ENCODE measurements at places on chromosomes 7 and 10. TPM values are rescaled to one million over a fixed set of nuclear protein-coding genes. Genes with fewer than 3 reads are reported as not detected.

DNA sequence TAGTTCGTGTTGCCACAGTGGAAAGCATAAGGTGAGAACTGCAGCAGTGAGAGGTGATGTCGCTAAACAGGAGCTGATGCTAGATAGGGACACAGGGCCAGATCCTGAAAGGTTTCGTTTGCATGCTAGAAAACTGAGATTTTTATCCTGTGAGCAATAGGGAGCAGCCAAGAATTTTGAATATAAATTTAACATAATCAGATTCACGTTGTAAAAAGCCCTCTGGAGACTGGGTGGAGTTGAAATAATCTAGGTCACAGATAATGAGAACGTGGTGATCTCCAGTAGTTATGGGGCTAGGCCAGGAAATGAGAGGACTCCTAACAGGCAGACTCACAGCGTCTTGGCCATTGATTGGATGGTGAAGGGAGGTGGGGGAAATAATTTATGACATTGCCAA lies 92.1 kb upstream of the IMMP2L start:
- no peak overlapping the region for H3K27ac ChIP-seq
- H3K27me3 ChIP-seq, result no peaks in the 10 kb centered on the region
- no peaks in the 10 kb centered on the region for H3K4me1 ChIP-seq

DNA sequence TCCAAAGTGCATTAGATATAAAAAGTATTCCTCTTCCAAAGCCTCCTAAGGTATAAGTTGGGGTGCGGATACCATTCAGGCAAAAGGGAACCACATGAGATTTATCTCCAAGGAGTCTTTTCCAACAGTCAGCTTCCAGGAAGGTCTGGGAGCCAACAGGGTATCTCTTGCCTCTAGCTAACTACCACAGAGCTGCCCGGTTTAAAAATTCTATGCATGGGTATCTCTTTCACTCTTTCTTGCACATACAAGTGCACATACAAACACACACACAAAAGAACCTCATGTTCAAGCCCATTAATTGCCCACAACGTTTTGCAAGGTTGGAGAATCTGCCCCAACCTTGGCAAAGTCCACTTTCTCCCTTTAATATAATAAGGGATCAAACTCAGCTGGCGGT lies 80.7 kb downstream of the CDK6 start:
- no peaks in the 10 kb centered on the region for H3K4me1 ChIP-seq
- H3K4me3 ChIP-seq, result no peak overlapping the region
- H3K27ac ChIP-seq, result no peak overlapping the region
- H3K27me3 ChIP-seq, result no peaks in the 10 kb centered on the region
- no peak for DNase-seq

DNA sequence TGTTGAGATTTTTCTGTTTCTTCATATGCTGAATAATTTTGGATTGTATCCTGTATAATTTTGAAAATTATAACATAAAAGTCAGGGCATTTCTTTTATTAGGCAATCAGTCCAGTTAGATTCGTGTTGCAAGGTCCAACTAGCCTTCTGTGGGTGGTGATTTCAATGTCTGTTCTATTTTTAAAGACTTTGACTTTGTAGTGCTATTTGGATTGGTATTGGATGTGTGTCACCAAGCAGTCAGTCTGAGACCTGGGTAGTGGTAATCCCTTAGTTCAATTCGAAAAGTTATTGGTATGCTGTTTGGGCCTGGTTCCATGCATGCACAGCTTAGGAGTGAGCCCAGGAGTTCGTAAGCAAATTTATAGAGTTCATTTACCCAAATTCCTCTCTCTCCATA lies 82.2 kb downstream of the EPDR1 start:
- no peaks in the 10 kb centered on the region for H3K27me3 ChIP-seq
- no peaks in the 10 kb centered on the region for H3K36me3 ChIP-seq
- no peaks in the 10 kb centered on the region for H3K4me1 ChIP-seq
- H3K27ac ChIP-seq, result no peak overlapping the region

- H3K4me3 ChIP-seq, result no peak overlapping the region
- no peak for DNase-seq
- H3K27ac ChIP-seq, result no peak overlapping the region
These were observed 27.7 kb downstream of the AGAP4 start for GRCh38 chr10:45819552-45819951.

GRCh38 chr10:1310271-1310789 lies 254.1 kb downstream of the WDR37 start:
- no peak overlapping the region for H3K27ac ChIP-seq
- no peak for DNase-seq
- H3K4me1 ChIP-seq, result no peaks in the 10 kb centered on the region
- H3K27me3 ChIP-seq, result no peaks in the 10 kb centered on the region
- H3K4me3 ChIP-seq, result no peak overlapping the region

- no peaks in the 10 kb centered on the region for H3K36me3 ChIP-seq
- DNase-seq, result no peak
- no peak overlapping the region for H3K27ac ChIP-seq
- H3K4me3 ChIP-seq, result no peak overlapping the region
- H3K27me3 ChIP-seq, result no peaks in the 10 kb centered on the region
These were observed 39.0 kb upstream of the EMX2 start for GRCh38 chr10:117503244-117504205.

DNA sequence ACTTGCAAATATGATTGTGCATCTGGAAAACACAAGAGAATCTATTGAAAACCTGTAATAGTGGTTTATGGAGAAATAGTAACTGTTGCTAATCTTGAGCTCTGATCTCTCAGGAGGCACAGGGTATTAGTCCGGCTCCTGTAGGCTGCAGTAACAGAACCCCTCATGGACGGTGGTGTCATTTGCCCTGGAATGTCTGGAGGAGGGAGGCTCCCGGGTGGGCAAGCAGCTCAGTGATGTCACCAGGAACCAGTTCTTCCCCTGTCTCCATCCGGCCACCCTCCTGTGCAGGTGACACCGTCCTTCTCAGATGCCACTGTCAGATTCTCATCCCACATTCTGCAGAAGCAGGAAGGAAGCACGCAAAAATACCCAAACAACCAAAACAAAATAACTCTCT lies 29.3 kb downstream of the INPP5A start:
- H3K27me3 ChIP-seq, result no peaks in the 10 kb centered on the region
- H3K4me3 ChIP-seq, result no peak overlapping the region
- H3K4me1 ChIP-seq, result peaks cover 12% of the 10 kb centered on the region
- no peaks in the 10 kb centered on the region for H3K36me3 ChIP-seq
- DNase-seq, result no peak

DNA sequence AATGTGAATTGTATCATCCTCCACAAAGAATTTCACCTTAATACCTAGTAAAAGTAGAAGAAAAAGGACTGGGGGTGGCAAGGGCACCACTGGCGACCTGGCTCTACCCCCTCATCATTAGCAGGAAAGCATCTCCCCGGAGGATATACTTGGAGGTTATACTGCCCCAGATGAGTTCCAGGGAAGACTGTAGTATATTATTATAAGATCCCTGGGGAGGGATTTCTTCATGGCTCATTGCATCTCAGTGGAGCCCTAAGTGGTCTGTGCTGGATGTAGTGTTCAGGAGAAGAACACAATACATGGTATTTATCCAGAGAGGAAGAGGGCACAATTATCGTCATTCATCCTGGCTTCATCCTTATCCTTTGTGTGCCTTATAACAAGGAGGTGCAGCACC lies 14.2 kb upstream of the DYNC1I1 start:
- H3K4me1 ChIP-seq, result no peaks in the 10 kb centered on the region
- H3K36me3 ChIP-seq, result no peaks in the 10 kb centered on the region
- DNase-seq, result no peak
- no peak overlapping the region for H3K4me3 ChIP-seq

DNA sequence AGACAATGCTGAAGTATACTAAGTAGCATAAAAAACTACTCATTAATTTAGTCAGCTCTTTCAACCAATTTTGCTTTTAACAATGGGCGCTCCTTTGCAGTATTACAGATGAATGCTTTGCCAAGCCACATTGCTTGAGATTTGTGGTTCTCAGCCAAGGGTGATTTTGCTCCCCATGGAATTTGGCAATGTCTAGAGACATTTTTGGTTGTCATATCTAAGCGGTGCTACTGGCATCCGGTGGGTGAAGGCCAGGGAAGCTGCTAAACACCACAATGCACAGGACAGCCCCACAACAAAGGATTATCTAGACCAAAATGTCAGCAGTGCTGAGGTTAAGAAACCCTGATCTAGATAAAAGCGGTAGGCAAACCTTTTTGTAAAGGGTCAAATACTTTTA lies 112.0 kb downstream of the UBE2H start:
- H3K27ac ChIP-seq, result no peak overlapping the region
- H3K4me3 ChIP-seq, result no peak overlapping the region
- H3K36me3 ChIP-seq, result no peaks in the 10 kb centered on the region

DNA sequence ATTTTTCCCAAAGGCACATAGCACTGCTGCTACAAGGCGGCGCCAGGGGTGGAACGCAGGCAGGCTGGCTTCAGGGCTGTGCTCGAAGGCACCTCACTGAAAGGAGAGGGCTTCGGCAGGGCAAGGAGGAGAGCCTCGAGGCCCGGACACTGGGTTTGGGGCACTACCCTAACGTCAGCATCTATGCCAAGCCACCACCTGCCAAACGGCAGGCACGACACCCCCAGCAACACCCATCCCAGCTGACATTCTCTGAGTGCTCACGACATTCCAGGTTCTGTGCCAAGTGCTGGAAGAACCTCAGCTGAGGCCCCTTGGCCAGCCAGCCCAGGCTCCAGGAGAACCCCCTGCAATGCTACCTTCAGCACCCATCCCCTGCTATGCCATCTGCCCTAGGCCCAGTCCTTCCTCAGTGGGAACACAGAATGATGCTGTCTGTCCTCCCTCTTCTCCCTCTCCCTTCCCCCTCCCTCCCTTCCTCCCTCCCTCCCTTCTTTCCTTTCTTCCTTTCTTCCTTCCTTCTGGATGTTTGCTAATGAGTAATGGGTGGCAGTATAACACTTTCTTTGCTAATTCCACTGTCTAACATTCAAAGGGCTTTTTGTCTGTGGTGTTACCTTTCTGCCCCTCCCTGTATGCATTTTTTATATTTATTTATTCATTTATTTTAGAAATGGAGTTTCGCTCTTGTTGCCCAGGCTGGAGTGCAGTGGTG lies 24.3 kb downstream of the ZCCHC24 start:
- no peaks in the 10 kb centered on the region for H3K27me3 ChIP-seq
- no peak overlapping the region for H3K27ac ChIP-seq
- no peak for DNase-seq
- H3K4me1 ChIP-seq, result no peaks in the 10 kb centered on the region
- no peak overlapping the region for H3K4me3 ChIP-seq

GRCh38 chr10:131220601-131221171 lies 90.8 kb downstream of the TCERG1L start:
- DNase-seq, result no peak
- H3K27ac ChIP-seq, result no peak overlapping the region
- H3K4me1 ChIP-seq, result no peaks in the 10 kb centered on the region
- no peaks in the 10 kb centered on the region for H3K36me3 ChIP-seq
- no peaks in the 10 kb centered on the region for H3K27me3 ChIP-seq
- no peak overlapping the region for H3K4me3 ChIP-seq

DNA sequence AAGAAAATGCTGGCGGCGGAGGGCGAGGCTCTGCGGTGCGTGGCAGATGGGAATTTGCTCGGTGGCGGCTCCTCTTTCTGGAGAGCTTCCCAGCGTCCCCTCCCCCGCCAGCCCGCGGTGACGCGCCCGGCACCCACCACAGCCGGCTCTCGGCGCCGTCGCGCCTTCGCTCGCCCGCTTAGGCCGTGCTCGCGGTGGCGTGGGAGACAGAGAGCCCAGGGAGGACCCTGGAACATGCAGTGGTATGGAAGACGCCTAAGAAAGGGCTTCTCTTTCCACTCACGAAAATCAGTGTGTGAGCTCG lies 576 bp upstream of the CSGALNACT2 start:
- no peaks in the 10 kb centered on the region for H3K36me3 ChIP-seq
- no peaks in the 10 kb centered on the region for H3K27me3 ChIP-seq
- no peaks in the 10 kb centered on the region for H3K4me1 ChIP-seq
- H3K4me3 ChIP-seq, result peak overlapping the region; percentile 62

GRCh38 chr10:33600381-33600780 lies 265.9 kb upstream of the NRP1 start:
- no peaks in the 10 kb centered on the region for H3K36me3 ChIP-seq
- H3K4me3 ChIP-seq, result no peak overlapping the region
- DNase-seq, result no peak
- no peak overlapping the region for H3K27ac ChIP-seq
- H3K27me3 ChIP-seq, result no peaks in the 10 kb centered on the region

- no peaks in the 10 kb centered on the region for H3K36me3 ChIP-seq
- H3K27ac ChIP-seq, result no peak overlapping the region
These were observed 200.9 kb upstream of the AOAH start for GRCh38 chr7:36925207-36925606.

DNA sequence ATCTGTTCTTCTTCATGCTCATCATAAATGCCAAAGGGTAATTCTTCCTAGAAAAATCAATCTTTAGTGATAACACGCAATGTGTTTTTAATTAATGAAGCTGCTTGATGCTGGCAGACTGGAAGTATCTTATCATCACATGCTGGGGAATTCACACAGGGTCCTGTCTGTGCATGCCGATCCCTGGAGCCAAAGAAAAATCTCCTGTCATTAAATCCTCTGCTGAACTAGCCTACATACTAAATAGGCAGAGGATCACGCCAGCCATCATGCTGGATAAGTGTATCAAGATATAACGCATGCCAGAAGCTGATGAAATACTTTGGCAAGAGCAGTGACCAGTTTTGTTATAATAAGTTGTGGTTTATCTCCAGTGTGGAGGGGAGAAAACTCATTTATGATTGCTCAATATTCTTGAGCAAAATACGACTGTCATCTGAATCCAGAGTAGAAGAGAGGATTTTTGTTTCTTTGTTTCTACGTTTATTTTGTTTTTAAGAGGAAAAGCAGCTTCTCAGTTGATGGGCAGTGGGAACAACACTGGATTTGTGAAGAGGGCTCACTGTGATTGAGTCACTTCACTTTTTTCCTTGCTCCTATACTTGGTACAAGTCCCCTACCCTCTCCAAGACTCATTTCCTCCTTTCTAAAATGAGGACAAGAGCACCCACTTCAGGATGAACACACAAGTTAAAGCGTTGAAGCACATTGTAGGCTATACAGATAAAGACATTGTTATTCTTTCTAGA lies 649.1 kb downstream of the TNS3 start:
- no peaks in the 10 kb centered on the region for H3K27me3 ChIP-seq
- DNase-seq, result peak; percentile 28
- no peak overlapping the region for H3K4me3 ChIP-seq

DNA sequence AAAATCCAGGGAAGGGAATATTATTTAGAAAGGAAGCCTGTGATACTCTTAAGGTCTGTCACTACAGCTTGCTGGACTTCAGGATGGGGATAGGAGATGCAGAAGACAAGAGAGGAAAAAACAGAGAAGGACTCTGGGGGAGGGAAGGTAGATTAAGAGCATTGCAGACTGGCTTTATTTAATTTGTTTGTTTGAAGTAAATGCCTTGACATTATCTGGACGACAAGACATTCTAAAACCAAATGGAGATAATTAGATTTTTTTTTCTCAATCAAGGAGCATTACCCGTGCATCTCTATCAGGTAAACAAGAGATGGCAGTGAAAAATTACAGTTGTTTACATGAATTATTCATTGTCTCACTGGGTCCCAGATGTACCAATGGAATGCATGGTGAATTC lies 24.3 kb downstream of the ACTA2 start:
- H3K4me1 ChIP-seq, result no peaks in the 10 kb centered on the region
- H3K4me3 ChIP-seq, result no peak overlapping the region
- no peak overlapping the region for H3K27ac ChIP-seq
- no peak for DNase-seq

The SPDYE2B gene
- not detected for total RNA-seq

The OGDHL gene
- 3.2 TPM for total RNA-seq

The GLI3 gene
- total RNA-seq, result 8.0 TPM

The C7orf33 gene
- total RNA-seq, result not detected

The ENTPD1 gene
- total RNA-seq, result 4.5 TPM

The SMARCD3 gene
- 4.3 TPM for total RNA-seq

All from colonic mucosa (tissue), 4 donors.